ENCODE measurements at places on chromosomes 7 and 10.
A peak's percentile ranks its signal among the peaks of the same experiment; 100 is the strongest.

DNA sequence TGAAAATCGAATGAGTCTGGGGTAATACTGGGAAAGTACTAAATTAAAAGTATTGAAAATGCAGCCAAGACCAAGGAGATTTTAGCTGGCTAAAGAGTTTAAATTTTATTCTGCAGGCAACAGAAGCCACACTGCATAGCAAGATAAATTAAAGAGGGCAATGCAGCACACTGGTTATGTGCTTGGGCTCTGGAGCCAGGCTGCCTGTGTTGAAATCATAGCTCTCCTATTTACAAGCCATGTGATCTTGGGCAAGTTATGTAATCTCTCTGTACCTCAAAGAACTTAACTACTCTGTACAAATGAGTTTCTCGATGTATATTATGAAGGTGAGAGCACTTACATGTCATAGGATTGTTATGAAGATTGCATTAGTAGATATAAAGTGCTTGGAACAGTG lies 9.9 kb downstream of the SLC25A13 start:
- peak; percentile 73 for DNase-seq

DNA sequence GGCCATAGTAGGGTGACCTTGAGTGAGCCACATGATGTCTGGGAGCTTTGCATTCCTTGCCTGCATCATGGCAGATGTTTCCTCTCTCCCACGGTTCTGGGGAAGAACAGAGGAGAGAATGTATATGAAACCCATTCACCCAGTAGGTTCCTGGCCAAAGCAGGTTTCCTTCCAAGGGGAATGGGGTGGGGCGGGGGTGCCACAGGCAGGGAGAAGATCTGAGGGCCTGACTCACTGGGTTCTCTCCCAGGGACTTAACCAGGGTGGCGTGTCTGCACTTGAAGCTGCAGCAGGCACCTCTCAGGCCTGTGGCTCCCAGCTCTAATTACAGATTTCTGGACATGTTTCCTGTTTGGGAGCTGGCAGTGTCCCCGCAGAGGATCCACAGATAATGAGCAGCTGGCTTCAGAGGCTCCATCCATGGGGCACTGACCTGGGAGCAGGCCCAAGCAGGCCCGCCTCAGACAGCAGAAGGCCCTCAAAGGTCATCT lies 50.2 kb upstream of the ZMIZ1 start:
- DNase-seq, result no peak

DNA sequence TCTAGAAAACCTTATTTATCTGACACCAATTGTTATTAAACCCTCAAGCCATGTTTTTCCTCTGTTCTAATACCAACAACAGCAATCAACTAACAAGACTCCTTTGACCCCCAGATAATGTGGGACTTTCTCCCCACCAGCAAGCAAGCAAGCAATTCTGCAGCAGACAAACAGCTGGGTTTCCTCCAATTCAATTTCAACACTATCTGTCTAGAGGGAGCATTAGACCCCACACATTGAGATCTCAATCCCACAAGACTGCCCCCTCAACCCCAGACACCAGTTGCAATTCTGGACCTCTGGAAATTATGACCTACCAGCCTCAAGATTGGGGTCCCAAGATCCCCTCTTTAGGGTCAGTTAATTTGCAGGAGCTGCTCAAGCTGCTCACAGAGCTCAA lies 89.4 kb upstream of the TMEM26 start:
- no peak for DNase-seq

GRCh38 chr7:938546-939185 lies 15.8 kb downstream of the ADAP1 start:
- DNase-seq, result no peak

DNA sequence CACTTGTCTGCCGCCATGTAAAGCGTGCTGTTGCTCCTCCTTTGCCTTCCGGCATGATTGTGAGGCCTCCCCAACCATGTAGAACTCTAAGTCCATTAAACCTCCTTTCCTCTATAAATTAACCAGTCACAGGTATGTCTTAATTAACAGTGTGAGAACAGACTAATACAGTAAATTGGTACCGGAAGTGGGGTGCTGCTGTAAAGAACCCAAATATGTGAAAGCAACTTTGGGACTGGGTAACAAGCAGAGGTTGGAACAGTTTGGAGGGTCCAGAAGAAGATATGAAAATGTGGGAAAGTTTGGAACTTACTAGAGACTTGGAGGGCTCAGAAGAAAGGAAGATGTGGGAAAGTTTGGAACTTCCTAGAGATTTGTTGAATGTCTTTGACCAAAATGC lies 106.8 kb upstream of the DIP2C start:
- no peak for DNase-seq

- DNase-seq, result no peak
These were observed 244.5 kb upstream of the MYO3A start for GRCh38 chr10:25689346-25690100.

All from inflammatory macrophage (primary cell).